A673 (cell line): ENCODE measurements at places on chromosomes 6 and 20. TPM values are rescaled to one million over a fixed set of nuclear protein-coding genes. Genes with fewer than 3 reads are reported as not detected.
A peak's percentile ranks its signal among the peaks of the same experiment; 100 is the strongest.

DNA sequence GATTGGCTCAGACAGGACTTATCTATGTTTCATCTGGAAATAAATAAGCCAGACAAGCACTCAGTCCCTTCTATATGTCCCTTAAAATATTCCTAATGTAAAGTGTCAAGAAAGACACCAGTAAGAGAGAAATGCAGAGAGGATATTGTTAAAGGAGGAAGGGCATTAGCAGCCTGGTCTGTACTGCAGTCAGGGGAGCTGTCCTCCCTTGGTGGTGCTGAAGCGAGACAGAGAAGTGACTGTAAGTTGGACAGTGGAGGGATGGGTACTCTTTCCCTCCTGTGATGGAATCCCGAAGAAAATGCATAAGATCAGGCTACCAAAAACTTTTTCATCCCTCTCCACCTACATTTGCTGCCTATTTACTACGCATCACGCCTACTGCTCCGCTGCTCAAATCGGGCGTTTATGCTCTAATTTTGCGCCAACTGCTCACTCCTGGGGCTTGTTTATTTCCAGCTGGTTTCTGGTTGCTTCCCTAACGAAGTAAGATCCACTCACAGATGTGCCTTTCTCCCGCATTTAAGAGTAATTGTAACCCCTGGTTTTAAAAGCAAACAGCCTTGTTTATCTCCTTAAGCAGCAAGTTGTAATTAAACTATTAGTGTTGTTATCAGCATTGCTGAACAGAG lies 35.2 kb downstream of the PHACTR1 start:
- peak; percentile 68 for DNase-seq

HLA-DRA gene
- not detected in 2 replicates for total RNA-seq

CCDC170 gene
- 0.17 and 0.55 TPM in 2 replicates for total RNA-seq

ID4 gene
- 29.3 and 30.5 TPM in 2 replicates for total RNA-seq

DNA sequence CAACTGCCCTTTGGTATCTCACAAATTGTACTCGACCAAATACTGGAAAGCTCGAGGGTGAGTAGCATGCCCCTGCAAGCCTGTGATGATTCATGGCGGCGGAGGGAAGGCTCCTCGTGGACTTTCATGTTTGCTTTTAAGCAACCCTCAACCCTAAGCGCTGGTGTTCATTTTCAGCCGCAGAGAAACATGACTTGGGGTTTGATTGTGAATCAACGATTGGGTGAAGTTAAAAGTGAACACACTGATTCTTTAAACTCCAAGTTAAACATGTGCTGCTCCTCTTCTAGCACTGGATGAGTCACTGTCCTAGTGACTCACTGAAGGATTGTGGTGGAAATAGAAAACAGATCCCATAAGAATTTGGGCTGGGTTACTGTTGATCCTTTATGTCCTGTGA lies 8.3 kb downstream of the CD109 start:
- peak; percentile 54 for DNase-seq

DNA sequence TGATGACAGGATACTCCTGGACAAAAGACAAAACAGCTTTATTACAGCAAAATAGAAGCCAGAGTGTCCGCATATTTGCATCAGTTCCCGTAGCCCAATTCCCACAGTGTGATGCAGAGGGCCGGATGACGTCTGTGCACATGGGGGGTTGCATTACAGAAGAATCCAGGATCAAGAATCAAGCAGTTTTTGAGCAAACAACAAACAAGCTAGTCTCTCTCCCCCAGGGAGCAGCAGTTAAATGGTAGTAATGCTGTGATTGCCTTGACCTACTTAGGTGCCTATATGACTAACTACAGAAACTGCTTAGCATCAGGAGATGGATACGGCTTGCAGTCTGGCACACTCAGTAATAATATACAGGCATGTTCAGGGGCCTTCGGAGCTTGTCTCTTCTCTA lies 3.2 kb upstream of the SDHAF4 start:
- no peak for DNase-seq

ATAT1 gene
- total RNA-seq: 31.7 and 33.0 TPM in 2 replicates

- no peak for DNase-seq
These were observed 67.8 kb downstream of the TIAM2 start for GRCh38 chr6:155062866-155063341.

DNA sequence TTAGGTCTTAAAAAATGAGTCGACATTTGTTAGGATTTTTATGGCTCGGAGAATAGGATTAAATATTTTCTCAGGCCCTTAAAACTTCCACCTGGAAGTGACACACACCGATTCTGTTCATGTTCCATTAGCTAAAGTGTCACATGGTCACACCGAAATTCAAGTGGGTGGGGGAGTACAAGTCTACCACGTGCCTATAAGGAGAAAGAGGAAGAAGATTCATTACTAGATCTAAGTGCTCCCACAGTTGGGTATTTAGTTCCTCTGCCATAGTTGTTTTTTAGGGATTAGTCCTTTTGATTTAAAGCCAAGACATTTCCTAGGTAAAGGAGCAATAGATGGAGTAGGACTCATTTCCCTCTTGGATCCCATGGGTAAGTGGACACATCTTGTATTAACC lies 4.9 kb upstream of the TOX2 start:
- DNase-seq: no peak

- DNase-seq: peak; percentile 28
These were observed 256.2 kb upstream of the MANEA start for GRCh38 chr6:95321126-95321525.

PPP1R14C gene
- total RNA-seq: 3.5 and 4.6 TPM in 2 replicates

XPO5 gene
- total RNA-seq: 109 and 111 TPM in 2 replicates
